Body of pancreas (tissue), 4 donors: ENCODE measurements at places on chromosomes 12 and 14. TPM values are rescaled to one million over a fixed set of nuclear protein-coding genes. Genes with fewer than 3 reads are reported as not detected.

Gene ACVRL1
- 93.9 TPM for total RNA-seq

Gene GPRC5D
- not detected for total RNA-seq

- H3K27ac ChIP-seq = no peak overlapping the region
- H3K36me3 ChIP-seq = no peaks in the 10 kb centered on the region
- peak; percentile 85 for DNase-seq
- H3K4me1 ChIP-seq = peaks cover 13% of the 10 kb centered on the region
These were observed 3.8 kb upstream of the SMARCC2 start for GRCh38 chr12:56193025-56193578.

Gene SSPN
- total RNA-seq = 6.7 TPM

- peaks cover 13% of the 10 kb centered on the region for H3K4me1 ChIP-seq
- no peaks in the 10 kb centered on the region for H3K27me3 ChIP-seq
- no peaks in the 10 kb centered on the region for H3K36me3 ChIP-seq
These were observed 125.2 kb downstream of the SLC25A47 start for GRCh38 chr14:100448376-100448775.

DNA sequence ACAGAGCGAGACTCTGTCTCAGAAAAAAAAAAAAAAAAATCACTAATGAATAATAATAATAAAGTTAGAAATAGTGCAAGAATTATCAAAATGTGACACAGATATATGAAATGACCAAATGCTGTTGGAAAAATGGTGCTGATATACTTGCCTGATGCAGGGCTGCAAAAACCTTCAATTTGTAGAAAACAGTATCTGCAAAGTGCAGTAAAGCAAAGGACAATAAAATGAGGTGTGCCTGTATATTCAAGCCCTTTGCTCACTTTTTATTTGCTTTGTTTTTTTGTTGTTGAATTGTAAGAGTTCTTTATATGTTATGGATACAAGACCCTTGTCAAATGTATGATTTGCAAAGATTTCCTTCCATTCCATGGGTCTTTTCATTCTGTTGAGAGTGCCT, 9.0 kb upstream of the PAPOLA start:
- no peak for DNase-seq
- H3K36me3 ChIP-seq = no peaks in the 10 kb centered on the region
- H3K4me3 ChIP-seq = no peak overlapping the region
- no peak overlapping the region for H3K27ac ChIP-seq
- H3K27me3 ChIP-seq = no peaks in the 10 kb centered on the region
